Coronary artery (tissue), 2 donors: ENCODE measurements at places on chromosomes 6 and 20.

GRCh38 chr6:10567256-10568026, 46.3 kb downstream of the GCNT2 start:
- no peak for DNase-seq

DNA sequence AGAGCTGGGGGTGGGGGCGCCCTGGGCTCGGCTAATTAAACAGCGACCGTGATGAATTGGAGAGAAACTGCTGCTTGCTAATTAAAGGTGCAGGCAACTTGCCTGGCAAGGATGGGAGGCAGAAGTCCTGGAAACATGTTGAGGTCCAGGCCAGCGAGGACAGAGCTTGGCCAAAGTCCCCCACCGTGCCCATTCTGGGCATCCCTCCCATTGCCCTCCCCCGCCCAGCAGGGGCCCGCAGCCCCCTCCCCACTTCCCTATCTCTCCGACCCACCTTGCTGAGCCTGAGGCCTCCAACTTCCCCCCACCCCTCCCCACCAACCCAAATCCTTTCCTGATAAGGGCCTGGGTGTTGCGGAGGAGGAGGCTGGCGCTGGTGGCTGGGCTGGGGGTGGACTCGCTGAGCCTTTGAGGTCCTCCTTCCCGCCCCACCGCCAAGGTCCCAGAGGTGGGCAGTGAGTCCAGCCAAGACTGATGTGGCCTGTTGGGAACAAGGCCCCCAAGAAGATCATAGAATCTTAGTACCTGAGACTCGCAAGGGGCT, 23.3 kb downstream of the C20orf203 start:
- DNase-seq = peak; percentile 64

GRCh38 chr6:158399040-158399700, 86.9 kb downstream of the TULP4 start:
- no peak for DNase-seq

- DNase-seq = no peak
Observed at GRCh38 chr20:7346562-7346961, 579.1 kb downstream of the BMP2 start.

DNA sequence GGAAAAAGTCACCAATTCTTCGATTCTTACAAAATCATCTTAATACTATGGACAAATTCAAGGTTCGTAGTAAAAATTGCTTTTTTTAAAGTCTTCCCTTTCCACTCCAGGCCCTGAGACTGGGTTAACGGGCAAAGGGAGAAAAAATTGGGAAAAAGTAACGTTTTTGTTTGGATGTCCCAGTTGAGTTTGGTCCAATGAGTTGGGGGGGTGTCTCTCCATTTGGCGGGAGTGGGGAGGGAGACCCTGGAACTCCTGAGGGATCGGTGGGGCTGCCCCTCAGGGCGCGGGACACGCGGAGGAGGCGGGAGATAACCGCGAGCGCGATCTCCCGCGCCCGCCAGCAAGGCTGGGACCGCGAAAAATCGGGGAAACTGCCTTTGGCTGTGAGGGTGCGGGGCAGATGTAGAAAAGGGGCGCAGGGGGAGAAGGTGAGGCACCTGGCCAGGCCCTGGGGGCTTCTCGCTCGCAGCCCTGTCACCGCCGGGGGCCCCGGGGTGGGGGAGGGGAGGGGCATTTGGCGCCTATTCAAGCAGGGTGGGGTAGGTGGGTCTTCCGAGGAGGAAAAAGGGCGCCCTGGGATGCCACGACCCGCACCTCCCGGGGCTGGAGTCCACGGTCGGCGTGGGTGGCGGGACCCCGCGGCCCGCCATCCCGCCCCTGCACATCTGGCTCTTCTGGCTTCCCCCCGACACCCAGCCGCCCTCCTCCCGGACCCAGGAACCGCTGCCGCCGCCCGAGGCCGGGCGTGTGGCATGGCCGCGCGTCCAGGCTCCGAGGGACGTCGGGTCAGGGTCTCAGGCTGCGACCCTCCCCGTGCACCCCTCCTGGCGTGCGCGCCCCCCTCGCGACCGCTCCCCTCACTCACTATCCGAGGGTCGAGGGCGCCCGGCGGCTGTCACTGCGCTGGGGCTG, 595 bp downstream of the FBXO5 start:
- peak; percentile 74 for DNase-seq
